ENCODE measurements at places on chromosomes 12 and 14. TPM values are rescaled to one million over a fixed set of nuclear protein-coding genes. Genes with fewer than 3 reads are reported as not detected.

GRCh38 chr12:28130625-28131598, 59.3 kb upstream of the CCDC91 start:
- peak; percentile 37 for DNase-seq

Gene PSMB5
- 124 TPM for total RNA-seq

Gene PDE3A
- 12.7 TPM for total RNA-seq

Gene NCAPD2
- total RNA-seq = 57.1 TPM

- DNase-seq = no peak
These were observed 148.9 kb downstream of the CHST11 start for GRCh38 chr12:104605685-104606084.

- no peak for DNase-seq
These were observed 103.5 kb upstream of the HIF1A start for GRCh38 chr14:61591862-61592261.

DNA sequence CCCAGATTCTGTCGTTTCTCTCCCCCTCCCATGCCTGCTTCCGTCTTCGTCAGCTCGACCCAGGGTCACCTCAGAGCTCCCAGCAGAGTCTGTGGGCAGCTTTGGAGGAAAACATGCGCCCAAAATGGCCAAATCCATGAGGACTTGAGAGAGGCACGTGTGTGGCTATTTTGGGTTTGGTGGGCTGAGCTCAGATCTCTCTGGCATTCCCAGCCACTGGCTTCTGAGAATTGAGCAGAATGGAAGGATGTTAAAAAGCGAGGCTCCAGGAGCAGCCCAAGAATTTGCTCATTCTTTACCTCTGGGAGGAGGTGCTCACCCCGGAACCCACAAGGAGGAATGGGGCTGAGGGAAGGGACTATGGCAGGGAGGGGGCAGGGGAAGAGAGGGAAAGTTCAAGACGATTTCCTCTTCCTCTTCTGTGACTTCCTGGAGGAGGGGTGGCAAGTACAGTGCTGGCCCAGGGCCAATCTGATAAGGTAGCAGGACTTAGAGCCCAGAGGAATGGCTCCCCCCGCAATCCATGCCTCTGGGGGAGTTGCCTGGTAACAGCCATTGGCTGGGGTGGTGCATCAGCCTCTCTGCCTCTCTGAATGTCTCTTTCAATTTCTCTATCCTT, 20.1 kb downstream of the TSPAN9 start:
- peak; percentile 73 for DNase-seq

DNA sequence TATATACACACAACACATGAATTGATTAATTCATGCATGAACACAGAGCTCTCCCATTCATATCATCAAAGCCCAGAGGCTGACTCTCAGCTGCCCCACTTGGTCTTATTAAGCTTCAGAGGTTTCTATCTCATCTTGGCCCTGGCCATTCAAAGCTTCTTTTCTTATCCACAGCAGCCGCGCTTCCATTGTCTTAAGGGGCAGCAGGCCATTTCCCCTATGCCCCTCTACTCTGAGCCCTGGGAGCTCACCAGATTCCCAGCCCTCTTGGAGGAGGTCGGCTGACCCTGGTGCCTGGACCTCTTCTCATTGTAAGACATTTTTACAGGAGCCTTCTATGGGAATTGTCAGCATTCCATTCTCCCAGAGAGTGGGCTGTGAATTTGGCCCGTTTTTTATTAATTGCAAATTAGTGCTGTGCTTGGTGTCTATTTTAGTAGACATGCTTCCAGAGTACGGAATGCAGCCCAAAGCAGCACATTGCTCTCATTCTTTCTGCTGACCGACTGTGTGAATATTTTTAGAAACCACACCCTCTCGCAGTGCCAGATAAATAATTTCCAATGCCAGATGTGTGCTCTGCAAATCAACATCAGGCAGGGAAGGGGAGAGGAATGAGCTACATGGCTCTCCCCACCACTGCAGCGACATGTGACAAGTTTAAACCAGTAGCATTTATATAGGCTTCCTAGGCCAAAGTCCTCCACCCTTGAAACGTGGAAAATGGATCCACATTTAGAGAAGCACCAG, 58.5 kb downstream of the NUAK1 start:
- no peak for DNase-seq

DNA sequence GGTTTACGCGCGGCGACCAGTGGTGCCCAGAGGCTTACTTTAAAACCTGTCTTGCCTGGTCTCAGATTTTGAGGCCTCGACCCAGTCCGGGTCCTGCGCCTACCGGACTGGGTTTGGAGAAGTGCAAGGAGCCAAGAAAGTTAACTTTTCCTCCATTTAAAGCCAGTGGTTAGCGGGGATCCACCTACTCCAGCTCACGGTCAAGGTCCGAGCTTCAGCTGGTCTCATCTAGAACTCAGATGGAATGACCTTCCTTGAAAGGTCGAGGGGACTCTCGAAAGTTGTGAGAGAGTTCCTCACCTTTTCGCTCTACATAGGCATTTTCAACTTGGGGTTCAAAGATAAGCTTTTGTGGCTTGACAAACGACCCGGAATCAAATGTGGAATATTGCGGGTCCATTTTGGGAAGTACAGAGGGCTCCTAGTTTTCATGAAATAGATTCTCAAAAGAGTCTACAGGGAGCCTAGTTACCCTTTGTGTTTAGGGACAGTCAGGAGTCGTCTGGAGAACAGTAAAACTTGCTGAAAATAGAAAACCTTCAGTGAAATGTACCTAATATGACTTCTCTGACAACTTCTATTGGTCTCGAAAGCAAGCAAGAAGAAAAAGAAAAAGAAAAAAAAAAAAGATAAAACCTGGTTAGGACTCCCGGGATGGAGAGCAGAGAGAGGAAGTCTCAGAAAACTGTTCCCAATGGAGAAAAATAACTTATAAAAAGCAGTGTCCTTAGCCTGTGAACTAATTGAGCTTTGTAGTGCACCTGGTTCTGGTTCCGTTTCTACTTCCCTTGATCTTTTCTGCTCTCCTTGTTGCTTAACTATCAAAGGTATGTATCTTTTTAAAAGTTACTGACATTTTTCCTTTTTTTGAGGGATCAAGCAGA, 1.4 kb downstream of the KCNMB4 start:
- no peak for DNase-seq

Gene SLC6A13
- 0.97 TPM for total RNA-seq

GRCh38 chr14:94123296-94123695, 6.1 kb downstream of the IFI27L2 start:
- DNase-seq = peak; percentile 17

DNA sequence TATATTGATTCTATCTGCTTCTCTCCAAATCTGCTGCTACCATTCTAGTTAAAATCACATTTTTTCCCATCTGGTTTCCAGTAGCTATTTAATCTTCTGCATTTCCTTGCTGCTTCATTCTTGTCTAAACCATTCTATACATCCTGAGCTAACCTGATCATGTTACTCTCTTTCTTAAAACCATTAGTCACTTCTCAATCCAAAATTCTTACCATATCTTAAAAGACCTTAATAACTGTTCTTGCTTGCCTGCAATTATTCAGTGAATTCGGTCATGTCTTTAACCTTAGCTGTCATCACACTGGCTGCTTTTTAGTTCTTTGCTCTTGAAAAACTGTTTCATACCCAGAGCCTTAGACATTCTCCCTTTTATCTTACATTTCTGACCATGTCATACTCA, 56.4 kb upstream of the PZP start:
- DNase-seq = no peak

DNA sequence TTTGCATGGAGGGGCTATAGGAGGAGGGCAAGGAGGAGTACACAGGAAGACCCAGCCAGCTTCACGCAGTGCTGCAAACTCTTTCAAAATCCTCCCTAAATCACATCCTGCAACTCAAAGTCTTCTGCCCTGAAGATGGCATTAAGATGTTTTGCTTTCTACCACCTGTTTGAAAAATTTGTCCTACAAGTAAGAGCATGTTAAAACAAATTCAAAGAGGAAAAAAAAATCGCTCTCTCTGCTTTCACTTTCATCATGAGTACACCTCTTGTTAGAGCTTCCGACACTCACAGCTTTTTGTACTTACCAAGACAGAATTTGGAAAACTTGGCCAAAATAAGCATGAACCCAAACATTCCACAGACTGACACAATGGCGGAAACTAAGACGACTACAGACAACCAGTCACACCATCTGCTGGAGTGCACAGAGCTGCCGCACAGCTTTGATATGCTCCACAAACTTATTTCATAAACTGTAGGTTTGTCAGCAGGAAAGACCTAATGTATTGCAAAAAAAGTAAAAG, 21.3 kb downstream of the GCH1 start:
- no peak for DNase-seq

DNA sequence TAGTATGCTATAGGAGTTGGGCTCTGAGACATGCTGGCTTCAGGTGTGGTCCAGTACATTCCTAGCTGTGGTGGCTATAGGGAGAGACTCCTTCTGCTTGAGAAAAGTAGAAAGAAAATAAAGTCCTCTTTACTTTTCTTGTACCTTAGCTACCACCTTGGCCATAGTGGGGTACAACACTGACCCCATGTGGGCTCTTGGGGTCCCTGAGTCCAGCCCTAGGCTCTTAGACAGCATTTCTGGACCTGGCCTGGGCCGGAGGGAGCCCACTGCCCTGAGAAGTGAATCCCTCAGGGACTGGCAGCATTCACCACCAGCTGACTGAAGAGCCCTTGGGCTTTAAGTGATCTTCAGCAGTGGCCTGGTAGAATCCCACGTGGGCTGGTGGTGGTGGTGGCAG, 143.1 kb downstream of the SYT10 start:
- no peak for DNase-seq

DNA sequence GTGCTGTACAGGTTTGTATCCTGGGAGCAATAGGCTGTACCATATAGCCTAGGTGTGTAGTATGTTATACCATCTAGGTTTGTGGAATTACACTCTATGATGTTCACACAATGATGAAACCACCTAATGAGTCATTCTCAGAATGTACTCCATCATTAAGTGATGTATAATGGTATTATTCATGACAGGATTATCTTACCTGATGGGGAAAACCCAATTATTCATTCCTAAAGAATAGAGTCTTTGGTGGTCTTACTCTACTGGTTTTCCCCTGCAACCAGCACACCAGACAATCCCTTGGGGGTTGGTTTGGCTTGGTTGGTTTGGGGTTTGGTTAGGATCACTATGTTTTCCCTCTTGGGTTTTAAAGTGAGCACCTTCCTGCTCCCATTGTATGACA, 12.6 kb upstream of the OR10P1 start:
- DNase-seq = no peak

GRCh38 chr14:29805415-29806123, 122.1 kb downstream of the PRKD1 start:
- no peak for DNase-seq

- DNase-seq = no peak
These were observed 370.9 kb upstream of the KITLG start for GRCh38 chr12:88951177-88951576.

GRCh38 chr14:93073910-93074769, 41.6 kb downstream of the ITPK1 start:
- no peak for DNase-seq

Gene RDH11
- 55.6 TPM for total RNA-seq

- no peak for DNase-seq
These were observed 38.0 kb upstream of the RIN3 start for GRCh38 chr14:92475451-92476187.

Gene DDX55
- total RNA-seq = 28.9 TPM

GRCh38 chr12:66320996-66321395, 18.7 kb downstream of the HELB start:
- DNase-seq = no peak

Gene SLC38A4
- total RNA-seq = 0.11 TPM

DNA sequence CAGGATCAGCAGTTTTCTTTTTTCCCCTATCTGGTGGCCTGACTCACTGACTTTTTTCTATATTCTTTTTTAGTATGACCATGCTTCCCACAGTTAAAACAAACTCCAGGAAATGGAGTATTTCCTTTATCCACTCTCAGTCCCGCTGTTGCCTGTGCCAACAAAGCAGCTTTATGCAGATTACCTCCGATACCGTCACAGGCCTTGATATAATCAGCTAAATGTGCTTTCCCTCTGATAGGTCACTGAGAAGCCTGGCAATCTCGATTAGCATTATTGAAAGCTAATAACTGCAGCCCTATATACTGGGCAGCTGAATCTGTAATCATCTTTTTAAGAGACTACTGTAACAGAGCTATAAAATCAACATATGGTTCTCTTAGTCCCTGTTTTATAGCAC, 243.6 kb downstream of the KIF21A start:
- DNase-seq = no peak

- DNase-seq = no peak
These were observed 16.5 kb downstream of the HSPB8 start for GRCh38 chr12:119195256-119195655.

DNA sequence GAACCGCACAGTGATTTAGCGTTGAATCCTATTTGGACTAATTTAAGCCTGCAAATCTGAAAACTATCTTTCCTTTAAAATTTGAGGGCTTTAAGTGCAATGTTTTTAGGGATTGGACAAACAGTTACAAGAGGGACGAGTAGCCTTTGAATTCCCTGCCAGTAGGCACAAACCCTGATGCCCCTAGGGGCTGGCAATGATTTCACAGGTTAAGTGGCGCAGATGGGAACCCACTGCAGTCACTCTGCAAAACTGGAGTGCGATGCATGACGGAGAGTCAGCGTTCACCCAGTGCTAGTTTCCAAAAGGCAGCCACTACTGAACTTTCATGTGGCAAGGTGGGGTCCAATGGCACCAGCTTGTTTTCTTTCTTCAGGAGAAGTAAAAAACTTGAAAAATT, 99.4 kb upstream of the FRMD6 start:
- no peak for DNase-seq

DNA sequence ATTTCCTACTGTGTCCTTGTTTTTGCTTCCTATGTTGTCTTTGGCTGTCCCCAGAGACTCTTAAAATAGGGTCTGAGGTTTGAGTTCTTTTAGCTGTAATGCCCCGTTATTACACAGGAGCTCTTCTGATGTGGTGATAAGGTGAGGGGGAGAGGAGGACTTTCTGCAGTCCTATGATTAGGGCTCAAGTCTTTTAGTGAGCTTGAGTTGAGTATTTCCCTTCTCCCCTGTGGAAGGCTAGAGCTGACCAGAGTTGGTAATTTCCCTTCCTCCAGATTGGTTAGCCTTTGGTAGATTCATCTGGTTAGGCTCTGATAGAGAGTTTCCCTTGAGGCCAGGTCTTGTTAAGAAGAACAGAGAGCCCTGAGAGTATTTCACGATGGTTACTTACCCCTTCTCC, 4.3 kb upstream of the HIF1A start:
- DNase-seq = no peak

- no peak for DNase-seq
These were observed 253.3 kb upstream of the DIO2 start for GRCh38 chr14:80464531-80465149.

Gene MSRB3
- 20.4 TPM for total RNA-seq

Gene ZNF26
- 21.7 TPM for total RNA-seq

Gene SLC48A1
- total RNA-seq = 27.7 TPM

Gene PLEKHD1
- 0.20 TPM for total RNA-seq

DNA sequence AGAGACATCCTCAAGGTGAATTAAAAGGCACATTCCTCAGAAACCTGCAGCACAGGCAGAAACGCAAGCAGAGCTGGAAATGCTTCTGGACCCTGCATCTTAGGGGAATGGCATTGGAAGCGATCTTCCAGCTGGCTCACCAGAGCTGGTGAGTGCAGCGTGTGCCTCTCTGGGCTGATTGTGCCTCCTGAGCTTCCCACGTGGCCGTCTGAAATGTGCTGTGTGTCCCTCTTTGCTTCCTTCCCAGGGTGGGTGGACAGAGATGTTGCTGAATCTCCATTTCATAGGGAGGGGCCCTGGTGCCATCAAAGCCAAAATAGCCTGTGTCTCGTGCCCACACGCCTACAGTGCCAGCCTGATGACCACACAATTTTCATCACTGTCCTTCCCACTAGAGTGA, 34.3 kb upstream of the TMEM132D start:
- DNase-seq = no peak

Gene FOXG1
- not detected for total RNA-seq

- no peak for DNase-seq
These were observed 1126.4 kb upstream of the FLRT2 start for GRCh38 chr14:84403585-84403984.

GRCh38 chr12:34396006-34396860, 373.9 kb downstream of the ALG10 start:
- DNase-seq = peak; percentile 32
